ENCODE measurements at places on chromosomes 6 and 20.

DNA sequence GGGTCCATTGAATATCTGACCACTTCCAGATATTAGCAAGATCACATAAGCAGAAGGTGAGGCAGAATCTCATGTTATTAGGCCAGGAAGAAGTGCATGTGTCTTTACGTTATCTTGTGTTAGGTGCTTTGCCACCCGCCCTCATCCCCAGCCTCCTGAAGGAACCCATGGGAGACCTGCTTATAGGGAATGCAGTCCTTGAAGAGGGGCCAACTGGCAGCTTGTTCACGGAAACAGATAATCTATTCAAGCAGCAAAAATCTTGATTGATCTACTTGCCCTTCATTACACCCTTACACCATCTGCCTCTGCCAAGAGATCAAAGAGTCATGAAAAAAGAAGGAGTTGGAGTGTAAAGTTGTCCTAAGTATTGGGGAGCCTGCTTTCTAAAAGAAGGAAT, 576.4 kb downstream of the HTR1B start:
- no peak for DNase-seq

DNA sequence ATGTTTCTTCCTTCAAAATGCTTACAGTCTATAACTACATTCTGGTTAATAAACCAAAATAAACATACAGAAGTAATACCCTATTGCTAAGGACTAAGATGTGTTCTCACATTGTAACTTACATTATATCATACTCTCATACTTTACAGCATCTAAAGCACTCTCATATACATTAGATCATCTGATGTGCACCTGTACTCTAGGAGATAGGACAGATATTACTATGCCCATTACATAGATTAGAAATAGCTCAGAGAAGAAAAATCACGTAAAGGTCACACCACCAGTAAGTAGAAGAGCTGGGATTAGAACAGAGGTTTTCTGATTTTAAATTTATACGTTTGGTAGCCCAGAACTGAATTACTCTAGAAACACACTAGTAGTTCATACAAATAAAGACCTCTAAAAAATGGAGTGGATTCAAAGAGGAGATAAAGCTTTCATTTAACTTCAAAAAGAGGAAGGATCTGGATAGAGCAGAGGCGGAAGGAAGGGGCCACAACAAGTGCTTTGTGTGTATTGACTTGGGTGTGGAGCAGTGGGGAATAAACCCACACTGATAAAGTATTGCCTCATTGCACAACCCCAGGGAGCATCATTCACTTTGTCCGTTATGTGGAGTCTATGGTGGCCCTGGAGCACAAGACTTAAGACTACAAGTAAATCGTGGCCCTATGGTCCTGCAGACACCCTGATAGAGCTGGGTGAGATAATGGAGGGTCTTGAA, 30.9 kb downstream of the SLC2A12 start:
- DNase-seq: no peak

DNA sequence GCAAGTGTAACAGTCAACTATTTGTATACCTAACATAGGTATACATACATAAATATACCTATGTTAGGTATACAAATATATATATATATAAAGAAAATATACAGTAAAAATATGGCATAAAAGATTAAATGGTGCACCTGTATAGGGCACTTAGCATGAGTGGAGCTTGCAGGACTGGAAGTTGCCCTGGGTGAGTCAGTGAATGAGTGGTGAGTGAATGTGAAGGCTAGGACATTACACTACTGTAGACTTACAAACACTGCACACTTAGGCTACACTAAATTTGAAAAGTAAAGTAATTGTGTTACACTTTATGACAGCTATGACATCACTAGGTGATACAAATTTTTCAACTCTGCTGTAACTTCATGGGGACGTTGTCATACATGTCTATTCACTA, 65.6 kb downstream of the CDC5L start:
- no peak for DNase-seq

GRCh38 chr6:110728501-110728900, 86.8 kb downstream of the CDK19 start:
- DNase-seq: no peak

GRCh38 chr6:121510568-121511177, 75.2 kb downstream of the GJA1 start:
- no peak for DNase-seq

DNA sequence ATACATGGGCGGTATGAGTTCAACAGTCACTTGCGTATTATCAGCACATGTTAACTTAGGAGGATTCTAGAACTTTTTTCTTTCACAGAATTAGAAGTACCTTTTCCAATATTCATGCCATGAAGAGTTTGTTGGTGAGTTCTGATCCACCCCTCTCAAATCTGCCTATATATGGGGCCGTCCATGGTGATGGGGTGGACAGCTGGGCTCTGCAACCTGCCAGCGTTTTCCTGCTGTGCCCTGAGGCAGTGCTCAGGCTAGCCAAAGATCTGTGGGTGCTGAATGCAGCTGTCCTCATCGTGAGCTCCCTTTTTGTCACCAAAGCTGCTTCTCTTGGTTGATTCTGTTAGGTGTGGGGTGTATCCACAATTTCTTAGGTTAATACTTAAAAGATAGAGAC, 88.7 kb downstream of the THBS2 start:
- DNase-seq: no peak
